ENCODE measurements at places on chromosomes 16 and 17.

DNA sequence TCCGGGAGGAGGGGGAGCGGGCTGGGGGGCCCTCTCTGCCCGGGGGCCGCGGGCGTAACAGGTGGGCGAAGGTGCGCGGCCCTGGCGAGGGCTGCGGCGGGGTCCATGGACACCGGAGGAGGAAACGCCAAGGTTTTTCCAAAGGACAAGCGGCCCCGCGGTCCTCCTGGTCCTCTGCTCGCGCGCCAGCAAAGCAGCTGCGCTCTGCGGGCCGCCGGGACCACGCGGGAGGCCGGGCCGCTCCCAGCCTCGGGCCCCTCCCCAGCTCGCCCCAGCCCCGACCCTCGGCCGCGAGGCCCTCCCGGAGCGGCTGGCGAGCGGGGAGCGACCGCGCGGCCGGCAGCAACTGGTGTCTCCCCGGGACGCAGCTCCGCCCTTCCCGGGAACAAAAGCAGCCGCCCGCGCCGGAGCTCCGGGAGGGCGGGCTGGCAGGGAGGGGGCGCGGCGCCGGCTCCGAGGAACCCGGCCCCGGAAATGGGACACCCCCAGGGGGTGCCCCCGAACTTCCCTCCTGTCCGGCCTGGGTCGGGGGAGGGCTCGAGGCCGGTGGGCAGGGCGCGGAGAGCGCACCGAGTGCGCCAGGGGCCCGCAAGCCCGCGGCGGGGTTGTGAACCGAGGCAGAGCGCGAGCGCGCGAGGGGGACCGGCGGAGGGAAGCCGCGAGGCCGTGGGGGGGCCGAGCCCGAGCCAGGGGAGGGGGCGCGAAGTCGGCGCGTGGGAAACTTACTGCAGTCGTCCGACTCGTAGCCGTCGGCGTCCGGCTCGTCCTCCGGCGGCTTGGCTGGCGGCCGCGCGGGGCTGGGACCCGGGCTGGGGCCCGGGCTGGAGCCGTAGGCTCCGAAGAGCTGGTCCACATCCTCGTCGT is 837 bp downstream of the DOC2B start:
- DNase-seq = no peak

DNA sequence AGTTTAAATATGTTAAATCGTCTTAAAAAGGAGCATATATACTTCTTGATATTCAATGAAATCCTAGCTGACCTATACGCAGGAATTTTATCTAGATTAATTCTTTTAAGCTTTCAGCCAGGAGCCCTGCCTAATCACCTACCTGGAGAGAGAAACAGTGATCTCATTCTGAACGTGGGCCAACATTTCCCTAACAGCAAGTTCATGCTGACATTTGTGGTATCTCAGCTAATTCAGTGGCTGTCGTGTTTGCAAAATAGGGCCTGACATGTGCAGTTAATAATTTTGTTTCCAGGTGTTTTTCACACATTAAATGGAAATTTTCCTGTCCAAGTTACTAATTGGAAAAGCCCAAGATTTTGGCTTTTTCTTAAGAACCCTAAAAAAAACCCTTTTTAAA is 17.4 kb downstream of the KRT24 start:
- no peak for DNase-seq

DNA sequence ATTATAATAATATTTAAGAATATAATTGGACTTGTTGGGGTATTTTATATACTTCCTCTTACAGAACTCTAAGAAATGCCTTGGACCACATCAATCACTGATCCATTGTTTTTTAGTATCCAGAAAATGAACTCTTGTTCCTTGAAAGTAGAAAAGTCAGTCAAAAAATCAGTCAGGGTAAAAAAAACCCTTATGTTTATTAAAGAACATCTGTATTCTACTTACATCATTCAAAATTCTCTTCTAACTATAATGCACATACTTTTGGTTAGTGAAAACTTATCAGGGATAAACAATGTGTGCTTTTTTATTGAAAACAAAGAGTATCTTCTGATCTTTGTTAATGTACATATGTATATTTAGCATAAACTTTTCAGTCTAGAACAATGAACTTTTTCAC is 23.5 kb upstream of the CDR2 start:
- DNase-seq = no peak

DNA sequence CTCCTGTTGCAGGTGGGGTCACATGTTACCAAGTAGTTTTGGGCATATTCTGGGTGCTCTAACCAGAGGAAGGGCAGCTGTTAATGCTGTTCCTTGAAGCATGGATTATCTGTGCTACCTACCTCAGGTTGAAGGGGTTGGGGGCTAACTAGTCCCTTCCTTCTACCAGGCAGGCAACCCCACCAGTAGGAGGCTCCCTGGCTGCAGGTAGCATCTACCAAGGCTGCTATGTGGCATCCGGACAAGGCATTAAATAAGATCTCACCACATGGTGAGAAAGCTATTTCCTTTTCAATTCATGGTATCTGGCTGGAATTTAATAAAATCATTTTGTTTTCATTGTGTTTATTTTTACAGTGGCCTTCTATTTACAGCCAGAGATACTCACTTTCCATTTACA is 62.5 kb downstream of the CACNG3 start:
- DNase-seq = no peak

DNA sequence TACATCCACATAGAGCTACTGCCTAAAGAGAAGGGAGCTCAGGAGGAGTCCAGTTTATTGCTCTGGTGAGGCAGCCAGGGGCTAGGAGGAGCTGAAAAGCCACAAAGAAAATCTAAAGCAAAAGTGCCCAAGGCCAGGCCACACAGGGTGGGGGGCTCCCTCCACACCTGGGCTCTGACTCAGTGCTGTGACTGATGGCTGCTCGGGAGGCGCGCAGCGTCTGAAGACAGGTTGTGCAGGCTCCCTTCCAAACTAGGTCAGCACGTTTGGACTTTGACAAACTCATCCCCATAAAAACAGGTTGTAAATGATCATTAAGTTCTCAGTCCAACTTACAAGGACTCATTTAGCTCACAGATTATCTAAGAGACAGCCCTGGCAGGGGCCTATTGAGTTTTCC is 22.2 kb upstream of the LCMT1 start:
- no peak for DNase-seq

- no peak for DNase-seq
Observed at GRCh38 chr16:80746231-80746630, 58.2 kb downstream of the CDYL2 start.

GRCh38 chr17:67639555-67639954 is 78.2 kb upstream of the NOL11 start:
- DNase-seq = no peak

GRCh38 chr17:76918811-76919210 is 50.6 kb downstream of the MGAT5B start:
- DNase-seq = no peak

GRCh38 chr17:16122697-16123434 is 92.5 kb downstream of the NCOR1 start:
- no peak for DNase-seq

- no peak for DNase-seq
Observed at GRCh38 chr17:37255432-37255831, 120.4 kb upstream of the C17orf78 start.

DNA sequence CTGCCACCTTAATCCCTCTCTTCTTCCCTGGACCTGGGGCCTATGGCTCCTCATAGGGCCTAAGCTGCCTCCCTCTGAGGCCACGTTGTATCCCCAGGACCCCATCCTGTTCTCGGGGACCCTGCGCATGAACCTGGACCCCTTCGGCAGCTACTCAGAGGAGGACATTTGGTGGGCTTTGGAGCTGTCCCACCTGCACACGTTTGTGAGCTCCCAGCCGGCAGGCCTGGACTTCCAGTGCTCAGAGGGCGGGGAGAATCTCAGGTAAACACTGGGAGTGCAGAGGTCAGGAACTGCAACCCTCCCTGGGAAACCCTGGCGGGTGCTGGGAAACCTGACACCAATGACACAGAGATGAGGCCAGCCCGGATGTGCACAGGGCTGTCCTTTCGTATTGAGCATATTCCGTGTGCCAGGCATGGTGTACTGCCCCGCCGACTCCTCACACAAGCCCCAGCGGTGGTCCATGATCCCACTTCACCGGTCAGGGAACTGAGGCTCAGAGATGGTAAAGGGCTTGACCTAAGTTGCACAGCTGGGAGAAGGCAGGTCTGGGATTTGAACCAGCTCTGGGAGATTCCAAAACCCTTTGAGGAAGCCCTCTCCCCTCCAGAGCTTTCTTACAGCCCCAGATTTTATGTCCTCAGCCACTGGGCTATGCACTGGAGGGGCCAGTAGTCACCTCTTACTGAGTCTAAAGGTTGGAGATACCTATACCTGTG is 22.9 kb downstream of the ANKRD40 start:
- DNase-seq = no peak

DNA sequence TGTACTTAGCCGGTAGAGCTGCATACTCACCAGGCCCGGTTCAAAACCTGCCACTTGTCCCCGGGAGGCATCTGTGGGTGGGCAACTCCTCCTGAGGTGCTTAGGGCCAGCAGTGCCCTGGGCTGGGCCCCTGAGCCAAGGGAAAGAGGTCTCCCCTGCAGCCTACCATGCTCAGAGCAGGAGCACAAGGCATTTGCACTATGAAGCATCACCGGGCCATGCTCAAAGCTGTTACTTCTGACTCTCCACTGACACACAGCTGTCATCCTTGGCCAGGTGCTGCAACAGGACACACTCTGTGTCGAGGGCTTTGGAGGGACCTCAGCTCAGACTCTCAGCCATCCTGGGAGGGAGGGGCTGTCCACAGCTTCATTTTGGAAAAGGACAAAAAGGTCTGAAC is 37.2 kb downstream of the SLC38A8 start:
- DNase-seq = no peak

GRCh38 chr16:10265770-10266615 is 83.8 kb upstream of the GRIN2A start:
- DNase-seq = no peak

- DNase-seq = no peak
Observed at GRCh38 chr16:89453501-89454321, 36.6 kb downstream of the ANKRD11 start.

DNA sequence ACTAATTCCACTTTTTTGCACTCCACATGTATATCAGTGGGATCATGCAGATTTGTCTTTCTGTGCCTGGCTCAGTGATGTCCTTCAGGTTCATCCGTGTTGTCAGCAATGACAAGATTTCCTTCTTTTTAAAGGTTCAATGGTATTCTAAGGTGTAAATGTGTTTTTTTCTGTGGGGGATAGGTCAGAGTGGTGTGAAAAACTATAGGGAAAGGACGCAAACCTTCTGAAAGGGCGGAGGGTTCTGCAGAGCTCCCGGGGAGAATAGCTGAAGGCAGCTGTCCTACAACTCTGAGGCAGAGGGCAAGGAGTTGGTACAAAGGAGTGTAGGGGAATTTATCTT is 21.9 kb upstream of the CSNK1D start:
- no peak for DNase-seq

- no peak for DNase-seq
Observed at GRCh38 chr17:77640252-77640651, 318.3 kb upstream of the TNRC6C start.

GRCh38 chr17:34406226-34406625 is 43.2 kb upstream of the CCL1 start:
- DNase-seq = no peak

- no peak for DNase-seq
Observed at GRCh38 chr16:69590590-69590989, 24.8 kb downstream of the NFAT5 start.

- DNase-seq = no peak
Observed at GRCh38 chr16:3731126-3731935, 14.0 kb upstream of the TRAP1 start.

- no peak for DNase-seq
Observed at GRCh38 chr16:60061396-60061795, 1327.3 kb upstream of the GOT2 start.

DNA sequence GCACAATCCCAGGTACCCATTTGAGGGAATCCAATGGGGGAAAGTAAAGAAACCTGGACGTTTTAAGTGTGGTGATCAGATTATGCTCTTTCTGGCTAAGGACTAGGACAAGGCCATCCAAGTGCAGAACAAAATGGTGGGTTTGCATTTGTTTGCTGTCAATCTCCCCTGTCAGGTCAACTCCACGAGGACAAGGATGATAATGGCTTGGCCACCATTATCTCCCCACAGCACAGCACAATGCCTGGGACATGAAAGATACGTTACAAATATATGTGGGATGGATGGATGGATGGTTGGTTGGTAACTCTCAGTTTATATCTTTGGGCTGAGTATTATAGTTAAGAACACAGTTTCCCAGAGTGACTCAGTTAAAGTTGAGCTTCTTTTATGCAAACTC is 526.9 kb downstream of the NPIPA7 start:
- no peak for DNase-seq

GRCh38 chr17:46810837-46811236 is 7.7 kb downstream of the WNT3 start:
- no peak for DNase-seq

GRCh38 chr16:9996221-9996620 is 186.0 kb downstream of the GRIN2A start:
- no peak for DNase-seq

- no peak for DNase-seq
Observed at GRCh38 chr17:31339906-31340661, 18.7 kb upstream of the EVI2A start.

DNA sequence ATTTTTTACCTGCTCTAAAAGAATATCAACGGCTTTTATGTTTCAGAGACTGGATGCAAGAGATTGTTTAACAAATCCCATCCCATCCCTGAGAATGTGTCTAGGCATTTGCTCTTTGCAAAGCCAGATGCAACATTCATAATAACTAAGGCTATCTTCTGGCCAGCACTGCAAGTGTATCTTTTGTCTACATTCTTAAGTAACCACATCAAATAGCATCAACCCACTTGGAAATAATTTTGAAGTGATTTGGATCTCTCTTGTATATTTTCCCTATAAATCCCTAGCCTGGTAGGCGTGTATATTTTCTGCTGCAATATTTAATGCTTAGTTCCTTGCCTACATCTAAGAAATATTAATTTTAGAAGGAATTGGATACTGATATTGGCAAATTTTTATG is 64.3 kb downstream of the PIGL start:
- DNase-seq = no peak

- DNase-seq = no peak
Observed at GRCh38 chr17:7147772-7148171, 31.4 kb downstream of the ASGR1 start.

DNA sequence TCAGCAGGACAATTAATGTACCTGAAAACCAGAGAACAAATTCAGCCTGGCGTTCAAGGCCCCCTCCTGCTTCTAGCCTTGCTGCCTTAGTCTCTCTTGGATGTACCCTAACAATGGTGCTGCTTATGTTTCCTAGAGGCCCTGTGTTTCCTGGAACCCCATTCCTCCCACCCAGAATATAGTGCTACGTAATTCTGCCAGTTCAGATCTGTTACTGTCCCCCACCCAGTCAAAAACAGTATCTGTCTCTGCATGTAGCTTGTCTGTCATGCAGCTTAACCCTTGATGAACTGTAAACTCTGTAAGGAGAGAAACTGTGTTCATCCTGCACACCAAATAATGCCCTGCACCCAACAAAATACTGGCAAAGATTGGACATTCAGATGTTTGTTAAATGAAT is 6.8 kb downstream of the MRTFB start:
- no peak for DNase-seq

GRCh38 chr17:67063141-67063540 is 18.8 kb downstream of the CACNG1 start:
- DNase-seq = no peak

All from stimulated activated CD4-positive, alpha-beta T cell treated with anti-CD3 and anti-CD28 coated beads, Interleukin-4, amount 100 ng/mL, for 24 hours (primary cell).